Hematopoietic multipotent progenitor cell treated with erythropoietin and hydrocortisone succinate and interleukin-3 and kit ligand, for 4 days (in vitro differentiated cells): ENCODE measurements at places on chromosomes 11 and 22.

- DNase-seq: peak; percentile 68
Observed at GRCh38 chr22:31872209-31872608, 72.1 kb upstream of the YWHAH start.

DNA sequence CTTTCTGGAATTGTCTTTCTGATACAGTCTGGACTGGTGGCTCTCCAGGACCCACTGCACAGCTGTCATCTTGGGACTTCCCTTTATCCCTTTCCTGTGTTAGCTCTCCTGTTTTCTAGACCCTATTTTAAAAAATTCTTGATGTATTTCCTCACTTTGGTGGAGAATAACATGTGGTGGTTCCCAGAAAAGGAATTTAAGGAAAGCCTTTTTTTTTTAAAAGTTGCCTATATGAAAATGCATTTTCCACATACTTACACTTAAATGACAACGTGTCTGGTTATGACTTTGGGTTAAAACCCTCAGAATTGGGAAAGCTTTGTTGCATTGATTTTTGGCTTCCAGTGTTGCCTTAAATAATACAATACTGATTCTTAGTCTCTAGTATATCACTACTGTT is 400.7 kb downstream of the TMEM135 start:
- no peak for DNase-seq

DNA sequence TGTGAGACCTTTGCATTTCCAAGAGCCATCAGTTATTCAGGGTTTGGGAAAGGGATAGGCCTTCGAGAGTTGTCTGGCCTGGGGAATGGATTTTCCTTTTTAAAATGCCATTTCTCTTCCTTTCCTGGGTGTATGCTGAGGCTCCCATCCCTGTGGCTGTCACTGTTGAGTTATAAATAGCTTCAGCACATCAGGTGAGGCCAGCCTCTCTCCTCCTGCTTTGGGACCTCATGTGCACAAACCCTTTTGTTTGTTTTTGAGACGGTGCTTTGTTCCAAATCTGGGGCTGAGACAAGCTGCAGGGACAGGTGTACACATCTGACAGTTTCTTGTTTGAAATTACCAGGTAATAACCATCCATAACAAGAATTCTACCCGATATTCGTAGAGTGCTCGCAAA is 1.3 kb downstream of the TEF start:
- DNase-seq: no peak

GRCh38 chr11:58958500-58958899 is 19.2 kb downstream of the GLYATL1 start:
- DNase-seq: peak; percentile 76

- peak; percentile 84 for DNase-seq
Observed at GRCh38 chr11:93921695-93922468, 71.5 kb upstream of the VSTM5 start.

GRCh38 chr11:99568808-99569207 is 548.1 kb downstream of the CNTN5 start:
- no peak for DNase-seq

DNA sequence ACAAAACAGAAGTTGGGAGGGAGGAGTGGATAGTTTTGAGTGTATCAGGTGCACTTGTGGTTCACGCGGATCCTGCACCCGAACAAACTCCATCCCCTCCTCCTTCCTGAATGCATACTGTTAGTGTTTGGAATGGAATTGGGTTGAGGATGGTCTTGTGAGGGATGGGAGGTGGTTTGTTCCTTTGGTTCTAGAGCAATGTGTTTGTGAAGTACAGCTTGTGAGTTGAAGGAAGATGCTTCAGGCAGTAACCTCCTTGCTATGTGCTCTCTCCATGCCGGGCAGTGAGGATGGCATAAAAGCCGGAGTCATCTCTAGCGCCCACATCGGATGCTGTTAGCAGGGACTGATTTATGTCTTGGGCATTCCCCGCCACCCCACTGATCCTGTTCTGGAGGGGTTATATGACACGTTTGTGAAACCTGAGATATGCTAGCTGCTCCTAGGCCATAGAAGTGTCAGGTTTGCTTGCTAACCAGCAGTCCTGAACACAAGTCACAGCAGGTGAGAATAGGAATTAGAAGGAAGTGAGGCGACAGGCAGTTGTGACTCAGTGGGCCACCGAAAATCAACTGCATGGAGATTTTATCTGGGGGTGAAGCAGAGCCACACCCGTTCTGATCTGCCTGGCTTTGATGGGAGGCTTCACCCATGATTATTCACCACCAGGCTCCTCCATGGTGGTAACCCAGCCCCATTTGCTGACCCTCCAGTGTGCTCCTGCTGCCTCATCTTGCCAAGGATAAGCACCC is 2.2 kb downstream of the BCR start:
- DNase-seq: peak; percentile 76

DNA sequence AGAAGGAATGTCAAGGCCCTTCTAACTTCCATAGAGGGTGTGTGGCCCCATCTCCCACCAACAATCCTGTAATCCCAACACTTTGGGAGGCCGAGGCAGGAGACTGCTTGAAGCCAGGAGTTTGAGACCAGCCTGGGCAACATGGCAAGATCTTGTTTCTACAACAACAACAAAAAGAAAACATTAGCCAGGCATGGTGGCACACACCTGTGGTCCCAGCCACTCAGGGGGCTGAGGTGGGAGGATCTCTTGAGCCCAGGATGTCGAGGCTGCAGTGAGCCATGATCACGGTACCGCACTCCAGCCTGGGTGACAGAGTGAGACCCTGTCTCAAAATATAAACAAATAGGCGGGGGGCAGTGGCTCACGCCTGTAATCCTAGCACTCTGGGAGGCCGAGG is 16.9 kb downstream of the TSPAN32 start:
- no peak for DNase-seq

GRCh38 chr22:25219948-25220442 is 556 bp downstream of the CRYBB2 start:
- DNase-seq: no peak

DNA sequence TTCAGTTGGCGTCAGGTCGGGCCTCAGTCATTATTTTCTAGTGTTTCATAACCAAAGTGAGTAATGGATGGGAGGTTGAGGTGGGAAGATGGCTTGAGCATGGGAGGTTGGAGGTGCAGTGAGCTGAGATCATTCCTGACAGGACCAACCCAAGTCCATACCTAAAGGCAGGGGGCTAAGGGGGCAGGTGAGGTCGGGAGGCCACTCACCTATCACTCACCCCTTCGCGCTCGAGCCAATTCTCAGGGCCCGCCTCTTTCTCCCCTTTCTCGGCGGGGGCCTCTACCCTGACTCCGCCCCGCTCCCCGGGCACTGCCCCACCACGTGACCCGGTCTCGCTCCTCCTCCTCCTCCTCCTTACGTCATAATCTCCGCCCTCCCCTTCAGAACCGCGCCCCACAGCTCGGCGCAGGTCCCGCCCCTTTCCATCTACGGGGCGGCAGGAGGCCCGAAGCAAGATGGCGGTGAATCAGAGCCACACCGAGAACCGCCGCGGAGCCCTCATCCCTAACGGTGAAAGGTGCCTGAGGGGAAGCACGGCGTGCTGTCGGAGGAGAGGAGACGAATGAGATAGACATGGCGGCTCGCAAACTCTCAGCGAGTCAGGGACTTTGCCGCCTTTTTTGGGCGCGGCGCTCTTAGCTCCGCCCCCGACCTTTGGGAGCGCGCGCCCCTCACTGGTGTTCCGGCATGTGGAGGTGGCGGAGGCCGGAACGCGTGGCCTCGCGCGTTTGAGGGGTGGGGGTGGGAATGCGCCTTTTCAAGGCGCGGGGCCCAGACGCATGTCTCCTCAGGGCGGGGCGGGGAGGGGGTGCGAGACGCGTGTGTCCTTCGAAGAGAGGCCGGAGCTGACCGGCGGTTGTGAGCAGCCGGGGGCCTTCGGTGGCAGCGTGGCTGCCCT is at the start of gene WBP2NL:
Gene WBP2NL, plus strand, starts transcription at position 428 of the 901 bp plus-strand sequence. Its CDS starts 31 bp downstream, at position 459.
- DNase-seq: peak; percentile 89

DNA sequence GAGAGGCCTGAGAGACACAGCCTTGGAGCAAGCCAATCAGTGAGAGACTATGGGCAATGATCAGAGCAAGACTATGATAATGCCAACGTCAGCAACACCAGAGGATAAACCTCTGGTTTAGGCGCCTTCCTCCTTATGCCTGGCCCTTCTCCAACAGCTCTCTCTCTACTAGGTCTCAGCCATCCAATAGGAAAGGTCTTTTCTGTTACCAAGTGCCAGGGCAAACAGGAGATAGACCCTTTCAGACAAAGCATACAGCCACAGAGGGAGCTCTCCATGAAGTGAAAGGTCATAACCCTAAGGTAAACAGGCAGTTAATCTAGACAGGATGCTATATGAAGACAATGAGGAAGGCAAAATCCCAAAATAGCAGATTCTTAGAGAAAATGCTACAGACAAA is 9.5 kb downstream of the STK33 start:
- no peak for DNase-seq

DNA sequence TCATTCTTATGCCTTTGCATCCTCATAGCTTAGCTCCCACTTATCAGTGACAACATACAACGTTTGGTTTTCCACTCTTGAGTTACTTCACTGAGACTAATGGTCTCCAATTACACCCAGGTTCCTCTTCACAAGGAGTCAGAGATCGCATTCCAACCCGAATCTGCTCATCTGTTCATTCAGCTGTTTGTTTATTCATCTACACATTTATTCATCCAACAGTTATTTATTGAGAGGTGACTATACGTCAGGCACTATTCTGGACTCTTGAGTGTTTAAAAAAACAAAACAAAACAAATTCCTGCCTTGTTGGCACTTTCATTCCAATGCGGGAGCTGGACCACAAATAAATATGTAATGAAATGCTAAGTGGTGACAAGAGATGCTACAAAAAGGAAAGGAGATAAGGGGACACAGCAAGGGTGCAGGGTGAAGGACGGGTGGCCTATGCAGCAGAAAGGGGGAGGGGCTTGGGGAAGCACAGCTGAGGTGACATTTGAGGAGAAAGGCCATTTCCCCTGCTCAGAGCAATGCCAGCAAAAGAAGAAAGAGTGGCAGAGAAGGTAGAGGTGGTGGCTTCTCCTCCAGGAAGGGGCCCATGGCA is 393.8 kb upstream of the SYN3 start:
- DNase-seq: no peak
